Epithelial cell of prostate (primary cell): ENCODE measurements at places on chromosomes 3 and 15.

DNA sequence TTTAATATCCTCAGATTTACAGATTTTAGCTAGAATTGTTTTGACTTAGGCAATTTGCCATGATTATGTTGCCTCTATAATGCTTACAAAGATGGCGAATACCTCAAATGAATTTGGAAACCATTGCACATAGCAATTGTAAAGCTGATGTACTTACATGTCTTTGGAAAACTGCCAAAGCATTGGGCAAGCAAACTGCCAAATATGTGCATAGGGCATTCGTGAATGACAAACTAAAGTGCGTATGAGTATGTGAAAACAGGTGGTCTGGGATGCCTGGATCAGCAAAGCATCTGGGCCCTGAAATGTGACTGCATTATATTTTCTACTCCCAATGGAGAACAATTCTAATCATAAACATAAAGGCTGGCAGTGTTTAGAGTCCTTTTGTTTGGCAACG is 445.3 kb upstream of the ROBO1 start:
- no peak for DNase-seq

DNA sequence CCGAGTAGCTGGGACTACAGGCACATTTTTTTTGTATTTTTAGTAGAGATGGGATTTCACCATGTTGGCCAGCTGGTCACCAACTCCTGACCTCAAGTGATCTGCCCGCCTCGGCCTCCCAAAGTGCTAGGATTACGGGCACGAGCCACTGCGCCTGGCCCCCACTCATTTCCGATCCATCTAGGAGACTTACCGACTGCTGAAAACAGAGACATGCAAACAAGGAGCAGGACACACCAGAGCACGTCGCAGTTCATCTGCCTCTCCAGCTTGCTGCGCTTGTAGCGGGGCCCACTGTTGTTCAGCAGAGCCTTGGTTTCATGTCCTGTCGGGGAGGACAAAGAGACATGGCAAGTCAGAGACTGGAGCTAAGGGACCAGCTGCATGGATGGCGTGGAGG is 137.4 kb downstream of the ATP10A start:
- DNase-seq = no peak

DNA sequence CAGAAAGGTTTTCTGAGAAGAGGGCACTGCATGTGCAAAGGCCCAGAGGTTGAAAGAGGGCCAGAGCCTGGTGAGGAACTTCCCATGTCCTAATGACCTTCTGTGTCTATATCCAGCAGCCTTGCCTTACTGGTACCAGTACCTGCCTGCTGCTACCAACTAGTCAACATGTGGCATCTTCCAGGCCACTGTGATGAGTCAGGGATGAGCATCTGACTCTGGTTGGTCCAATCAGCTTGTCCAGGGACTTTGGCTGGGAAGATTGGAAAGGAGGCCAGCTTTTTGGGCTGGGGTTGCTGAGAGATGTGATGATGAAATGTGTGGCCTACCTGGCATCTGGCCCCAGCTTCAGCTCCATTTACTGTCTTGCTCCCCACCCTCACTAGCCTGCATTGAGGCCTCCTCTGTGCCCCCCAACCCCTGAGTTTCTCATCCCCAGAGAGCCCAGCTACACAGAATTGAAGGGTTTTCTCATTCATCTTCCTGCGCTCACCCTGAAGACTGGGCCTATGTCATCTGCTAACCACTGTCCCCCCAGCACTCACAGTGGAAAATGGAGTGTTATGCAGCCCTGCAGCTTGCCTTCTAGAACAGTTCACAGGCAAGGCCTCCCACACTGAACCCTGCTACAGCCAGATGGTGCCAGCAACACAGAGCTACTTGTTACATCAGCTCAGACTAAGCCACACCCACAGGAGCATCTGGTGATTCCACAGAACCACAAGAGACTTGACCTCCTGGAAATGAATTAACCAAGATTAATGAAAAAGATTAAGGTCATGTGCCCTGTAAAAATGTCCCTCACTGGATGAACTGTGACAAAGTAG is 1.3 kb upstream of the TWF2 start:
- DNase-seq = no peak

DNA sequence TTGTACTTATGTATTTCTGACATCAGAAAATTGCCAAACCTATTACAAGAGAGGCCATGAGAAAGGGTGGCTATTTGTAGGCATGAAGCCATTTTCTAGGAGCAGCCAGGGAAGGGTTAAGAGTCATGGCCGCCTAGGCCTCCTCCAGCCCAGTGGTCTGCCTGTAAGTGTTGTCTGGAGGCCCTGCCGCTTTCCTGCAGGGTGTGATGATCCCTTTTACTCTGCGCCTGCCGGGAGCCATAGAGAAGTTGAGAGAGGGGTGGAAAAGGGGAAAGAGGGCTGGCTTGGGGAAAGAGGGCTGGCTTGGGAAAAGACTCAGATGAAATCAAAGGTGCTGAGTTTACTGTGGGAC is 29.1 kb upstream of the KCTD6 start:
- no peak for DNase-seq

DNA sequence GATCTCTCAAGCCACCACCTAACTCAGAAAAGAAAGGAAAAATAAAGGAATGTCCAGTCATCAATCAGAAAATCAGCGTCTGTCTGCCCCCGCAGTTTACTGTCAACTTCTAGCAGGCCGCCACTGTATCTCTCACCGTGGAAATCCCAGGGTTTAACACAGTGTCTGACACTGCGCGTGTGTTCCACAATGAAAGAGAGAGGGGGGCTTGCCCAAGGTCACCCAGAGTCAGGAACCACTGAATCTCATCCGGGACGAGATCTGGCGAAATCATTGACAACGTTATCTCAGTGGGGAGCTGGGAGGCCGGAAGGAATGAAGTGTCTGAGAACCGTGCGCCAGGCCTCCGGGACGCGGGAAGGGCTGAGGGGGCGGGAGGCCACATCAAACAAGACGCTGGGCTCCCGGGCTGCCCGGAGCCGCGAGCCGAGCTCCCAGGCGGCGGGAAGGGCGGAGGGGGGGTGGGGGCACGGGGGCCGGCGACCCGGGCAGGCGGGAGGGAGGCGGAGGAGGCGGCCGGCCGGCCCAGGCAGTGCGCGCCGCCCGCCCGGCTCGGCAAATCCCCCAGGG is 2.2 kb upstream of the HES1 start:
- DNase-seq = no peak

GRCh38 chr15:38263996-38264395 is 11.4 kb downstream of the SPRED1 start:
- DNase-seq = no peak

GRCh38 chr3:138347960-138348753 is at the start of gene MRAS:
TSS of gene MRAS (plus strand) at chr3:138348579. CDS start at chr3:138372884, 24,305 bp downstream.
- DNase-seq = no peak

DNA sequence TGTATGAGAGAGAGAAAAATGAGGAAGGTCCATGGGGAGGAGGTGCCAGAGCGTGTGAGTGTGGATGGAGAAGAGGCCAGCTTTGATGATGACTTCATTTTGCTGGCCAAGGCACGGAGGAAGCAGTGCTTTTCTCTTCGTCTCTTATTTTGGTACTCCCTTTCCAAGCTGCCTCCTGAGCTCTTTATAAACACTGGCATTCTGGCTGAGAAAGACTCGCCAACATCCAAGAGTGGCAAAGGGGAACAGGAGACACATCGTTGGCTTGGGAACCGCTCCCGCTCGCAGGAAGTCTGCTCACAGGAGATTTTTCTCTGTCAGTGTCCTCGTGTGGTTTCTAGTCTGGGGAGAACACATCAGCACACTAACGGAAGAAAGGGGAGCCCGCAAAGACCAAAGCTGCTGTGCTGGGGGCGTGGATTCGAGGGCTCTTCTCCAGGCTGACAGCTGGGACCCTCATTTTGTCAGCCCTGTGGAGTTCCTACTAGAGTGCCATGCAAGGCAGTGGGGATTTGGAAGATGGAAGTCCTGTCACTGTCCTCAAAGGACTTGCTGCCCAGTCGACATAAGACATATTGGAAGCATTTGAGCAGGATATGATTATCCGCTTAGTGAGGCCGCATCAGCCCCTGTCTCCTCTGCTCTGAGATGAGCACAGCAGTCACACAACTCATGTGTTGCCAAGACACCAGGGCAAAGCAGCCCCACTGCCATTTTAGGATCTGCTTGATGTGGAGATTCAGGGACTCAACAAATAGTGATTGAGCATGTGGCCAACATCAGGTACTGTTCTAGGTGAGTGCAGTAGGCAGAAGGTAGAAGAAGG is 8.0 kb upstream of the SEMA4B start:
- DNase-seq = no peak

- DNase-seq = no peak
Observed at GRCh38 chr3:47380026-47380600, 708 bp upstream of the PTPN23 start.

DNA sequence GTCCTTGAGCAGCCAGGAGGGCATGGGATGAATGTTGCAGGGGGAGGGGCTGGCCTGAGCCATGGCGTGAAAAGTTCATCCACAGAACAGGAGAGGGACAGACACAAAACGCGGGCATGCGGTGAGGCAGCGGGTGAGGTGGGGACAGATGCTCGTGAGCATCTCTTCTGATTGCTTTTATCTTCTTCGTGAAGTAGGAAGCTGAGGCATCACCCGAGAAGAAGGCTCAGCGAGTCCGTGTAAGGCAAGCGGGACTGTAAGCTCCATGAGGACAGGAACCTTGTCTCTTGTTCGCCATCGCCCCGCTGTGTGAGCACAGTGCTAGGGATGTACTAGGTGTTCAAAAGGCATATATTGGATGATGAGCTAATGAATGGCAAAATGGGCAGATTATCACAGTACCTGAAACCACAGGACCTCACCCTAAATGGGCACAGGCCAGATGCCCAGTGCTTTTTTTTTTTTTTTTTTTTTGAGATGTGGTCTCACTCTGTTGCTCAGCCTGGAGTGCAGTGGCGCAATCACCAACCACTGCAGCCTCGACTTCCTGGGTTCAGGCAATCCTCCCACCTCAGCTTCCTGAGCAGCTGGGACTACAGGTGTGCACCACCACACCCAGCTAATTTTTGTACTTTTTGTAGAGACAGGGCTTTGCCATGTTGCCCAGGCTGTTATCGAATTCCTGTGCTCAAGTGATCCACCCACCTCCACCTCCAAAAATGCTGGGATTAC is 46.8 kb downstream of the CPN2 start:
- DNase-seq = no peak
